ENCODE measurements at places on chromosomes 16 and 17.

DNA sequence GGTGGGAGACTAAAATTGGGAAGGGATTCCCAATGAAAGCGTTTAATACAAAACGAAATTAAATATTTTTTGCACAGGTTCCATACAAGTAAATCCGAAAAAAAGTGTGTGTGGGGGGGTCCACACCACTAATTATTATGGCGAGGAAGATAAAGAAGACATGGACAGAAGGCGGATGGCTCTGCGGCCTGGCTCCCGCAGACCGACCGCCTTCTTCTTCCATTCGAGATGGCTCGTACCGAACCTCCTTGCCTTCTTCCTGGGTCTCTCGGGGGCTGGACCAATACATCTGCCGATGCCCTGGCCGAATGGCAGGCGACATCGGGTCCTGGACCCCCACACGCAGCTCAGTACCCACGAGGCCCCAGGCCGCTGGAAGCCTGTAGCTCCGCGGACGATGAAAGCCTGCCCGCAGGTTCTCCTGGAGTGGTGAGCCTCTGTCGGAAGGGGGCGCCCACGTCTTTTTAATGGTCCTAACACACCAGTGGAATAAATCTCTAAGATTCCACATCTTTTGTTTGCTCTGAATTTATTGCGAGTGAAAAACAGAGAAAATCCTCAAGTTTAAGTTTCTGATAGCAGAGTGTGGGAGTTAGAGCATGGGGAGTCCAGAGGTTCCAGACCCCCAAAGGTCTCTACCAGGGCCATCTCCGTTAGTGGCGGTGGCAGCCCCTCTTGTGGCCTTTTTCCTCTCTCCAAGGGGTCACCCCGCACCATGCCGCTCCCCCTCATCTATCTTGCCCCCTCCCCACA lies 1.4 kb downstream of the PRAC2 start:
- DNase-seq = peak; percentile 52

DNA sequence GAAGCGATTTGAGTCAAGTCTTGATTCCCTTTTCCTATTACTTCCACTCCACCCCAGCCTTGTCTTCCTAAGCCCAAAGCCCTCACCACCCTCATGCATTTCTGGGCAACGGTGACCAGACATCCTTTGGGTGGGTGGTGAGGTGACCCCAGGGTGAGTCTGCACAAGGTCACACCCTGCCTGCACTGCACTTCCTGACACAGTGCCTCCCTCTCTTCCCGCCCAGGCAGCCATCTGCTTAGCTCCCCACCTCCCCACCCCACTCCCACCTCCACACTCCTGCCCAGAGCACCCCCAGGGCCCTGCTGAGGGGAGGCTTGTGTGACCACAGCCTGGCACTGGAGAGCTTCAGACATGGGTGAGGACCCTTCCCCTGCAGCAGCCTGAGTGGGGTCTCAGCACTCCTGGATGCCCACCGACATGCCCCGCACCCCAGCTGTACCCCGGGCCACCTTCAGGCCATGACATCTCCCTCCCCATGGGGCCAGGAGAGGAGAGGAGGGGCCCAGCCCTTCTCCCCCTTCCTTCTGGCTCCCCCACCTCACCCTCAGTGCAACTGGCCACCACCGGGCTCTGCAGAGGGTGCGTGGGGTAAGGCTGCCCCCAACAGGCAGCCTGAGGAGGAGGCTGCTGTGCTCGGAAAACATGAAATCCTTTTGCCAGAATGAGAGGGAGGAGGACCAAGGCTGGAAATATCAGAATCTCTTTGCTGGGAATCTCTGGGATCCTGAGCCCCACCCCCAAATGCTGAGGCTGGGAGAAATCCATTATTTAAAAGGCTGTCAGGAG lies 68.6 kb downstream of the CCT6B start:
- no peak for DNase-seq

- DNase-seq = no peak
These were observed 38.8 kb upstream of the ENPP7 start for GRCh38 chr17:79691931-79692330.

DNA sequence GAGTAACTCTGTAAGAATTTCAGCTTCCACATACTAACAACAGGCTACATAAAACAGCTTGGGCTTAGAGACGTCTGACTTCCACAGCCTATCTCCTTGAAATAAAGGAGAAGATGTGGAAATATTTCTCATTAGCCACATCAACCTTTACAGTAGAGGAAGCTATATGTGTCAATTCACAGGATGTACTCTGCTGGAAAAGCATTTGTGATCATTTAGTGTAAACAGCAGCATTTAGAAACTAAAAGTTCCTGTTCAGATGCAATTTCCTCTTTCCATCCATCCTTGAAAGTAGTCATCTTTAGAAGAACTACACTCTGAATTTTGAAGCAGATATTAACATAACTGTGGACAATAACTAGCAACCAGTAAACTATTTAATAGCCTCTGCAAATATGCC lies 46.2 kb downstream of the XPO6 start:
- DNase-seq = no peak

GRCh38 chr17:3812284-3812683 lies 11.3 kb upstream of the ITGAE start:
- no peak for DNase-seq

DNA sequence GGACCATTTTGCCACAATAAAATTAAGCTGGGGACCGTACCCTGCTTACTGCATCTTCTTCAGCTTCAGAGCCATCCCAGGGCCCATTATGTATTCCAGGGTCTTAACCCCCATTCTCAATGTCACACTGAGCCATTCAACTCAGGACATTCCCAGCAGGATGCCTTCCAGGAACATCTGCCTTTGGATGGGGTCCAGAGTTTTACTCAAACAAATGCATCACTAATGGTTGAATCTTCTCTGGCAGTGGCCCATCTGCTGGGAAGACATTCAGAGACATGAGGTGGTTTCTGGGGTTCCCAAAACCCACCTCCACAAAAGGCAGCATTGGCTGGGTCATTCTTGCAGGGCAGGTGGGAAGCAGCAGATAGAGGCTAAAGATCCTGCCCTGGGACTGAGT lies 3.4 kb upstream of the SEC14L5 start:
- no peak for DNase-seq

- no peak for DNase-seq
These were observed 55.7 kb downstream of the IRX5 start for GRCh38 chr16:54986409-54986808.

DNA sequence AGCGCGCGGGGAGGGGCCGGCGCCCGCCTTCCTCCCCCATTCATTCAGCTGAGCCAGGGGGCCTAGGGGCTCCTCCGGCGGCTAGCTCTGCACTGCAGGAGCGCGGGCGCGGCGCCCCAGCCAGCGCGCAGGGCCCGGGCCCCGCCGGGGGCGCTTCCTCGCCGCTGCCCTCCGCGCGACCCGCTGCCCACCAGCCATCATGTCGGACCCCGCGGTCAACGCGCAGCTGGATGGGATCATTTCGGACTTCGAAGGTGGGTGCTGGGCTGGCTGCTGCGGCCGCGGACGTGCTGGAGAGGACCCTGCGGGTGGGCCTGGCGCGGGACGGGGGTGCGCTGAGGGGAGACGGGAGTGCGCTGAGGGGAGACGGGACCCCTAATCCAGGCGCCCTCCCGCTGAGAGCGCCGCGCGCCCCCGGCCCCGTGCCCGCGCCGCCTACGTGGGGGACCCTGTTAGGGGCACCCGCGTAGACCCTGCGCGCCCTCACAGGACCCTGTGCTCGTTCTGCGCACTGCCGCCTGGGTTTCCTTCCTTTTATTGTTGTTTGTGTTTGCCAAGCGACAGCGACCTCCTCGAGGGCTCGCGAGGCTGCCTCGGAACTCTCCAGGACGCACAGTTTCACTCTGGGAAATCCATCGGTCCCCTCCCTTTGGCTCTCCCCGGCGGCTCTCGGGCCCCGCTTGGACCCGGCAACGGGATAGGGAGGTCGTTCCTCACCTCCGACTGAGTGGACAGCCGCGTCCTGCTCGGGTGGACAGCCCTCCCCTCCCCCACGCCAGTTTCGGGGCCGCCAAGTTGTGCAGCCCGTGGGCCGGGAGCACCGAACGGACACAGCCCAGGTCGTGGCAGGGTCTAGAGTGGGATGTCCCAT lies 232.8 kb downstream of the SEC14L1 start:
- no peak for DNase-seq

- DNase-seq = no peak
These were observed 213.1 kb downstream of the CEP112 start for GRCh38 chr17:65978871-65979270.

- DNase-seq = no peak
These were observed 135.1 kb downstream of the MRM1 start for GRCh38 chr17:36736201-36737156.

DNA sequence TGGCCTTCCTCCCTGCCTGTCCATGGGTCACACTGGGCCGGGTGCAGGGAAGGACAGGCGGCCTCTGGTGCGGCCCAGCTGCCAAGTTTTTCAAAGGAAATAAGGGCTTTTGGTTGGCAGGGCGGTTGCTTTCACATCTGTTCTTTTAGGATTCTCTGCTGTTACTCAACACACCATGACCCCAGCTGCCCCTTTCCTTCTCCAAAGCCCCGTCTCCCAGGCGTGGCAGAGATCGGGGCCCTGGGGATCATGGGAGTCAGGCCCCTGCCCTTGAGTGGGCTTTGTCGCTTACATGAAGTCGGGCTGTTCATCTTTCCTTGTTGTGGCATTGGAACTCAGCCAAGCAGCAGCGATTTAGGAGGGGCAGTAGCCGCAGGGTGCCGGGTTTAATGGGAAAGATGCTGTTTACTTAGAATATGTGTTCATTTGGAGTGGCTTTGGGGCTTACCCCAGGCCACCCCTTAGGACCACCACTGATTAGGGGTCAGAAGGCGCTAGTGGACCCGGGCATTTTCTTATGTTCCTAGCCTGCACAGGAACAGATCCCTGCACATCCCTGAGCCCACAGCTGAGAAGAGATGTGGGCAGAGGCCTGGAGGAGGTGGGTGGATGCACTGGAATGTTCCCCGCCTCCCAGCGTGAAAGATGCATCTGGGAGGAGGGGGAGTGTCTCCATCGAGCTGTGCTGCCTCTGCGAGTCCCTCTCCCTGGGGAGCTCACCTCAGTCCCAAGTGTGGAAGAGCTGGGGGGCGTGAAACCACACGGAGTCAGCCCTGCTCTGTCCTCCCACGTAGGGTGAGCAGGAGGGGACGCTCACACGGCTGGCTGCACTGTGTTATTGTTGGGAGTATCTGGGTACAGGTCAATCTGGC lies 6.8 kb upstream of the ADCY7 start:
- DNase-seq = no peak

DNA sequence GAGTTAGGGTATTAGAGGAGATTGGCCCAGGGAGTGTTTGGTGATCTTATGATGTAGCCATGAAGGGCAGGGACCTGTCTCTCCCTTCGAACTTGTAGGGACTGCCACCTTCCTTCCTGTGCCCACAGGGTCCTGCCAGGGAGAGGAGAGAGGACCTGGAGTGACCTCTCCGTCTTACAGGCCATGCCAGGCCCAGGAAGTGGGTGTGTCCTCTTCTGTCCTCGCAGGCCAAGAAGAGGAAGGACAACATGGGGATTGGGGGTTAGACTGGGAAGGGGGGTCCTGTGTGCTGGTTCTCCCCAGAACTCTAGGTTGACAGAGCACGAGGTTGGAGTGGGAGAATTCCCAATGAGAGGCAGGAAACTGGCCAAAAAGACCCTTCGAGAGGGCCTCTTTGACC lies 43.4 kb upstream of the TAC4 start:
- DNase-seq = no peak

GRCh38 chr17:10646392-10646990 lies 10.6 kb downstream of the MYH3 start:
- DNase-seq = peak; percentile 54

- no peak for DNase-seq
These were observed 30.7 kb upstream of the CCNF start for GRCh38 chr16:2398520-2398919.

- DNase-seq = no peak
These were observed 929.8 kb downstream of the KCNJ2 start for GRCh38 chr17:71099003-71099714.

- DNase-seq = no peak
These were observed 90.6 kb upstream of the CIBAR2 start for GRCh38 chr16:85202631-85203461.

- no peak for DNase-seq
These were observed 59.6 kb downstream of the TANGO6 start for GRCh38 chr16:68902969-68903345.

DNA sequence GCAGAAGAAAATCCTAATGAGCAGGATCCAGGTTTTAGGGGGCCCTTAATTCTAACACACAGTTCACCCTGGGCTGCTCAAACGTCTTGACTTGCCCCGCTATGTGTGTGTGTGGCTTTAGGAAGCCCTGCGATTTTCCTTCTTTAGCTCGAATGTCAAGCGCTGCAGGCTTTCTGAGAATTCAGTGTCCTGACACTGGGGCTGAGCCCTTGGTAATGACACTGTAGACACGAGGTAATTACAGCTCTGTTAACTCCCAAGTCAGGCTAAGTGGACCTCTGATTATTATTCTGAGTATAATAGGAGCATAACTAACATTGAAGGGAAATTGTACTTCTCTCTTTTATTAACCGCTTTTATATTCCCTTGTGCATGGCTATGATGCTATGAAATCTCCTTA lies 202.1 kb downstream of the RBFOX1 start:
- no peak for DNase-seq

- DNase-seq = no peak
These were observed 20.0 kb downstream of the CIBAR2 start for GRCh38 chr16:85092309-85092708.

GRCh38 chr17:55661256-55661758 lies 61.4 kb downstream of the TMEM100 start:
- no peak for DNase-seq

- no peak for DNase-seq
These were observed 4.0 kb downstream of the SRCIN1 start for GRCh38 chr17:38601539-38602351.

All from activated T-helper 9 cell treated with anti-CD3 and anti-CD28 coated beads, Interleukin-2, amount 50 U/mL, for 16 hours (primary cell).